ENCODE measurements at places on chromosomes 1 and 21. TPM values are rescaled to one million over a fixed set of nuclear protein-coding genes. Genes with fewer than 3 reads are reported as not detected.

DNA sequence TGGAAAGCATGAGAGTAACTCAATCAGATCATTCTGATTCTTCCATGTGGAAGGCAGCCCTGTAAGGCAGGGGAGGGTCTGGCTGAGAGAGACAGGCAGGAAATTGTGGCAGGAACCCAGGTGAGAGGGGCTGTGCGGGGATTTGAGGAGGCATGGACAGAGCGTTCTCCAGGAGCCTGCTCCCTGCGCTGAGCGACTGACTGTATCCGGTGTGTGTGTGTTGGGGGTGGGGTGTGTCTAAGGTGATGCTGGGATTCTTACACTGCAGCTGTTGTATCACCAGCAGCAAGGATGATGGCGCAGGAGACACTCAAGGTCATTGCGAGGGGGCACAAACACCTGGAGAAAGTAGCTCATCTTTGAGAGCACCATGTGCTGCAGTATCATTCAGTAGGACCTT lies 128.5 kb downstream of the RHOU start:
- H3K4me1 ChIP-seq = peaks cover 56% of the 10 kb centered on the region
- DNase-seq = no peak
- no peak overlapping the region for H3K4me3 ChIP-seq

DNA sequence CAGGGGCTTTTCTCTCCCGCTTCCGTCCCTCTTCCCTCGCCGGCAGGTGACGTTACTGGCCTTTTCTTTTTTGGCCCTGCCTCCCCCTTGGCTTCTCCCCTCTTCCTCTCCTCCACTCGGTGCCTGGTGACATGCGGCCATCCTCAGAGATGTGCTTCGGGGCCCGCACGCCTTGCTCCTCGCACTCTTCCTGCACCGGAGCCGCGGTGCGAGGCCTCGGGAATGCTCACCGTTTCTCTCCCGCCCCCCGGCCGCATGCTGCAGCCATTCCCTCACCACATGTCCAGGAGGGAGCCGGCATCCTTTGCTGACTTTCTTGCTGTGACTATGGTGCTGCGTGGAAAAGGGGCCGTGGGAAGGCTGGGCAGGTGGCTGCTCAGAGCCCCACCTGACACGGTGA lies 39.3 kb downstream of the PDE9A start:
- H3K27me3 ChIP-seq = no peaks in the 10 kb centered on the region
- H3K36me3 ChIP-seq = peaks cover 15% of the 10 kb centered on the region
- H3K4me3 ChIP-seq = no peak overlapping the region

GRCh38 chr1:216528816-216529215 lies 105.6 kb upstream of the USH2A start:
- peak overlapping the region; percentile 43 for H3K27ac ChIP-seq
- no peaks in the 10 kb centered on the region for H3K36me3 ChIP-seq
- peak; percentile 82 for DNase-seq
- no peak overlapping the region for H3K4me3 ChIP-seq
- peaks cover 18% of the 10 kb centered on the region for H3K4me1 ChIP-seq

DNA sequence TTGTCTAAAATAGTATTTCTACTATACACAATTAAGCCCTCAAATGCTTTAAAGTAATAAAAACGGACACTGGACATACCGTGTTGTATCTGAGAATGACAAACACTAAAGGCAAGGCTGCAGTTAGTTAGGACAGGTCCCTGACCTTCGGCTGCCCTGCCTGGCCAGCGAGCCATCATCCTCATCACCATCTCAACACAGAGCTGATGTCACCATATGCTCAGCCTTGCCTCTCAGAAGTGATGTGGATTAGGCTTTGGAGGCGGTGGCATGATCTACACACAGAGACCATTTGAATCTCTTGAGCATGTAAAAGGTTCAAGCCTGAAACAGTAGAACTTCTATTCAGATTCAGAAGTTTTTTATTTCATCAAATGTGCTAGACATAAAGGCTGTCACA lies 244.7 kb downstream of the SDCCAG8 start:
- no peaks in the 10 kb centered on the region for H3K27me3 ChIP-seq
- peaks cover 19% of the 10 kb centered on the region for H3K4me1 ChIP-seq
- peaks cover 36% of the 10 kb centered on the region for H3K36me3 ChIP-seq
- H3K4me3 ChIP-seq = no peak overlapping the region
- DNase-seq = no peak
- H3K27ac ChIP-seq = no peak overlapping the region

GRCh38 chr1:77718181-77718580 lies 35.7 kb upstream of the ZZZ3 start:
- H3K27me3 ChIP-seq = no peaks in the 10 kb centered on the region
- H3K4me1 ChIP-seq = no peaks in the 10 kb centered on the region
- H3K36me3 ChIP-seq = peaks cover 98% of the 10 kb centered on the region
- no peak overlapping the region for H3K4me3 ChIP-seq
- no peak overlapping the region for H3K27ac ChIP-seq
- no peak for DNase-seq

DNA sequence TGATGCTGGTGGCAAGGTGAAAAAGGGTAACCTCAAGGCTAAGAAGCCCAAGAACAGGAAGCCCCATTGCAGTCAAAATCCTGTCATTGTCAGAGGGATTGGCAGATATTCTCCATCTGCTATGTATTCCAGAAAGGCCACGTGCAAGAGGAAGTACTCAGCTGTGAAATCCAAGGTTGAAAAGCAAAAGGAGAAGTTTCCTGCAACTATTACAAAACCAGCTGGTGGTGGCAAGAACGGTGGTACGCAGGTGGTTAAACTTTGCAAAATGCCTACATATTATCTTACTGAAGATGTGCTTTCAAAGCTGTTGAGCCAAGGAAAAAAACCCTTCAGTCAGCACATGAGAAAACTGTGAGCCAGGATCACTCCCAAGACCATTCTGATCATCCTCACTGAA lies 13.7 kb upstream of the VPS45 start:
- H3K4me3 ChIP-seq = no peak overlapping the region
- H3K4me1 ChIP-seq = peaks cover 5% of the 10 kb centered on the region
- H3K27ac ChIP-seq = no peak overlapping the region
- DNase-seq = no peak

DNA sequence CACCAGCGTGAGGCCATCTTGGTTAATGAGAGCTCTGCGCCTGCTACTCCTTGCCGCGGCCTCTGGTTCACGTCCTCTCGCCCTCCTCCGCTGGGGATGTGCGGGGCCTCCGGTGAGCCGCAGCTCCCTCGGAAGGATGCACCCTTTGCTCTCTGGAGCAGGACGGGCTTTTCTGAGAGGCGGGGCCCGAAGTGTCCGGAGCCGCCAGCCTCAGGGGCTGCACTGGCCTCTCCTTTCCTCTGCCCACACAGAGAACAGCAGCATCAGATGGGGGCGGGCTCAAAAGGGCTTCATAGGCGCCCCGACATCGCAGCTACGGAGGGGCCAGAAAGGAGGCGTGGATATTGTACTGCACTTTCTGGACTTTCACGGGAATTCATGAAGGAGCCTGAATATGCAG lies 284.7 kb downstream of the CAMTA1 start:
- no peaks in the 10 kb centered on the region for H3K4me1 ChIP-seq
- peak overlapping the region; percentile 35 for H3K4me3 ChIP-seq
- DNase-seq = peak; percentile 18
- H3K27me3 ChIP-seq = no peaks in the 10 kb centered on the region
- H3K27ac ChIP-seq = no peak overlapping the region

DNA sequence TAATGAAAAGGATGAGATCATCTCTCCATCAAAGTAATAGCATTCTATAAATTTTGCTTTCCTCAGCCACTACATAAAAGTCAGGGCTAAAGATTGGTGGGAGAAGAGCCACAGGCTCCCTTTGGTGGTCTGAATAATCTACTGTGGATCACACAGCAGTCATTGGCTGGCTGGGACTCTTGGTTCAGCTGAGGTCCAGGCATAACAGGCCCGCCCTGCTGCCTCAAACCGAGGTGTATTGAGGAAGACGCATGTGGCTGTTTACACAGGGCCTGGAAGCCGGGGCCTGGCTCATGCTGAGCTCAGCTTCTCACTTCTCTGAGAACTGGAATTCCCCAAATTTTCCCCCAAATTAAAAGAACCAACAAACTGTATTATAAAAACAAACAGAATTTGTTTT lies 139.2 kb downstream of the PTPRC start:
- no peak overlapping the region for H3K4me3 ChIP-seq
- H3K27ac ChIP-seq = no peak overlapping the region
- no peaks in the 10 kb centered on the region for H3K36me3 ChIP-seq

GRCh38 chr21:37753122-37753599 lies 163.1 kb downstream of the KCNJ6 start:
- no peaks in the 10 kb centered on the region for H3K36me3 ChIP-seq
- H3K27me3 ChIP-seq = peaks cover 42% of the 10 kb centered on the region
- no peaks in the 10 kb centered on the region for H3K4me1 ChIP-seq
- H3K4me3 ChIP-seq = no peak overlapping the region
- peak; percentile 40 for DNase-seq

The MFSD2A gene
- total RNA-seq = not detected

The HES5 gene
- total RNA-seq = not detected

- no peaks in the 10 kb centered on the region for H3K36me3 ChIP-seq
- peak within 1 kb of the TSS; percentile 73 for H3K27ac ChIP-seq
- no peak for DNase-seq
- peak within 1 kb of the TSS; percentile 14 for H3K4me3 ChIP-seq
Observed at GRCh38 chr21:38498057-38498833, at the start of gene ERG. Gene ERG, minus strand, starts transcription at chr21:38498477. Its CDS starts 97 bp downstream, at chr21:38498380.
